Activated CD4-positive, alpha-beta memory T cell treated with anti-CD3 and anti-CD28 coated beads, Interleukin-2, amount 10 ng/mL, durations not matched to agents 7 days and 5 days (primary cell): ENCODE measurements at places on chromosomes 1 and 21. TPM values are rescaled to one million over a fixed set of nuclear protein-coding genes. Genes with fewer than 3 reads are reported as not detected.
A peak's percentile ranks its signal among the peaks of the same experiment; 100 is the strongest.

DNA sequence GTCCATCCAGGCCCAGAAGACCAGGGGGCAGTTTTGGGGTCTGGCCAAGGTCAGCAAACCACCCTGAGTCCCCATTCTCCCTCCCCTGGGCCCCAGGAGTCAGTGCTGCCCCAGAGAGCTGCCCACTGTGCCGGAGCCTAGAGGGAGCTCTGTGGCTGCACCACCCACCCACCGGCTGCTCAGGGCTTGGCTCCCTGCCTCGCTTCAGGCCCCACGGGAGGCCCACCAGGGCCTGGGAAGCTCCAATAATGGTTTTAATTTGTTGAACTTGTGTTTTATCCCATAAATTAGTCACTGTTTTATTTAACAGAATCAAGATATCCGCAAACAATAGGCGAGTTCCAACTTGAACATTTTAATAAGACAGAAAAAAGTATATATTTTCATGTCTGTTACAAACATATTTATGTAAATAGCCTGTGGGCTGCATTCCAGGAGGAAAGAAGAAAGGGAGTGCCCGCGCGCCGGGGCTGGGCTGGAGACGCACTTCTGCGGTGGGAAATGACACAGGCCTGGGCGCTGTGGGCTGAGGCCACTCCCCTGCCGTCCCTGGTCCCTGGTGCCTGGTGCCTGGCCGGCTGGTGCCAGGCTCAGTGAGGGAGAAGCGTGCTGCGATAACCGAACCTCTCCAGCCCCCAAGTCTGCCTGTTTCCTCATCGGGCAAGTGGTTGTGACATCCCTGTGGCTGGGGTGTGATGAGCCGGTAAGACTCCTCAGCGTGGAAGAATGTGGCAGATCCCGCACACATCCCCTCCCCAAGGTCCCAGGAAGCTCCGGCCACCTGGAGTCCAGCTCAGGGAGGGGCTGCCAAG is 160.5 kb downstream of the PEX14 start:
- no peak for DNase-seq

GRCh38 chr1:246969621-246970020 is 37.9 kb upstream of the AHCTF1 start:
- DNase-seq: no peak

DNA sequence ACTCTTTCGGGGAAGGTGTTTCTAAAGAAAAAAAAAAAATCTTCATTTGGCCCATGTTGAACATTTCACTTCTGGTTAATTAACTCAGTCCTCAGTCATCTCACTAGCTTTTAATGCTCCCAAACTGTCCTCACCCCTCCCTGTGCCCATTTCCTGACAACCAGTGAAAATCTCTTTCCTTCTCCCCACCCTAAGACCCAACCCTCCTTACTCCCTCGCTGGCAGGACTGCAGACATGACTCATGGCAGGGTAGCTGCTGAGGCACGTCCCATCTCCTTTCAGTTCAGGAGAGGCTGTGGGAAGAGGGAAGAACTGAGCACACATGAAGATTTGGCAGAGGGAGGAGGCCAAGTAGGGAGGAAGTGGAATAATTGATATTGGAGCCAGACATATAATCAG is 12.6 kb downstream of the PKP1 start:
- no peak for DNase-seq

ACTA1 gene
- total RNA-seq: not detected

DNA sequence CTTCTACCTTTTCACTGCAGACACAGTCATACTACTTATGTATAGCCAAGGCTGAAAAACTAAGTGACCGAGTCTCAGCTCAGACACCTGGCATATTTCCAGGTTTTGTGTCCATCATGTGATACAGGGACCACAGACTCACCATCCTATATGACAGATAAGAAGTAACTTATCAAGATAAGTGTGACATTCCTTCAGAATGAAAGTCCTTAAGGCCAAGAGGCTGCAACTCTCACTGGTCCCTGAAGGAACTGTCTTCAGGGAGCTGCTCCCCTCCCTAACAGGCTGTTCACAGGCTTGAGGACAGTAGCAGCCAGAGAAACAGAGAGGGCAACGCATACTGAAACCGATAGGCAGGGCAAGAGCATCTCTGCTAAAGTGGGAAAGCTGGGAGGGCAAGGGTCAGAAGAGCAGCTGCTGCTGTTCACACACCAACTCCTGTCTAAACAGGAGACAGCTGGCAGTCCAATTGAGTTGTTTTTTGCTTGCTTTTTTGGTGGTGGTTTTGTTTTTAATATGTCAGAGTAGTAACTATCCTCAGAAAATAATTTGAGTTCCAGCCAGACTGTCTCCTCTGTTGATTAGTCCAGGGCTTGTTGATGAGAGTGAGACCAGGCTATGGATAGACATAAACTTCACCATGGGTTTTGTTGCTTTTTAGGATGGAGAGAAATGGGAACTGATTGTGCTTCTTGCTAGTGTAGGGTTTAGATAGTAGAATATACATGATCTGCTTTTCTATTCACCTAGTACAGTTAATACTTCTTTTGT is 67.7 kb downstream of the MACF1 start:
- no peak for DNase-seq

RGS16 gene
- 6.4 TPM for total RNA-seq

TCP10L gene
- 0.95 TPM for total RNA-seq

DNA sequence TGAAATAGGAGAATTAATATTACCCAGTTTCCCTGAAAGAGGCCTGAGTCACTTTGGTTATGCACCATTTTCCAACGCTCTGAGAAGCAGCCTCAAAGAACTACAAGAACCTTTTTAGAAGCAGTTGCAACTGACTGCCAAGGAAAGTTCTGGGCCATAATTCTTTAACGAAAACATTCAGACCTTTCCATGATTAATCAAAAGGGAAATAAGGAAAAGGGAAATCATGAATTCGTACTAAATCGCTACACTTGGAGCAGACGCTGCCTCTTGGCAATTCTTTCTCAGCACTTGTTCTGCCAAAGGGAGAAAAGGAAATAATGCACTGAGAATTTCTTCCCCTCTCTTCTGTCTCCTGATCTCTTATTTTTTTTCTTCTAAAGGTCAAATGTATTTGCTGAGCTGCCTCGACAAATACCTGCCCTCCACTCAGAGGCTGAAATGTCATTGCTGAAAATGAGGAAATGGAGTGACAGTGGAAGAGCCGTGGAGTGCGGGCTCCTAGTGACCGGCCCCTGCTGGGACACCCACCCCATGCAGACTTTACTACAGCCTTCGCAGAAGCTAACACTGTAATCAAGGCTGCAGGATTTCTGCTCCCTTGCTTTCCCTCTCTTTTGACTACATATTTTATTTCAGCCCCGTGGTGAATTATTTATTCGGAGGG is 67.9 kb upstream of the GALNT2 start:
- DNase-seq: no peak

GRCh38 chr1:34906756-34907155 is 22.7 kb downstream of the DLGAP3 start:
- no peak for DNase-seq

- DNase-seq: no peak
Observed at GRCh38 chr1:44447051-44447810, 42.2 kb downstream of the RNF220 start.

PEAR1 gene
- total RNA-seq: not detected

DNA sequence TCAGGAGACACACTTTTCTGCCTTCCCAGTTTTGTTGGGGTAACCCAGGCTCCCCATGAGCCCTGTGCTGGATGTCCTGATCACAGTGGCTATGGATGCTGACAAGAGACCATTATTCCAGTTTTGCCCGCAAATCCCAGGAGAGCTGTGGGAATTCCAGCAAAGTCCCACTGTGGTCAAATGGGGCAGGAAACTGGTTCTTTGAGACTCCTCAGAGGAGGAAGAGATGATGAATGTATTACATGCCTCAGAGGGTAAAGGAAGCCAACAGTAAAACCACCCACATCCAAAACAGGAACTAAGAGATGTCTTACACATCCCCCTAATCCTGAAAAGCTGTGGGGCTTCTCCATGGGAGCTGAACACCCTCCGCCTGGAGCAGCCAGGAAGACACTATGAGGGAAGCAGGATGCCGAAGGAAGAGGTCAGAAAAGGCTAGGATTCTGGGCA is 12.8 kb upstream of the MPZL1 start:
- DNase-seq: no peak

DNA sequence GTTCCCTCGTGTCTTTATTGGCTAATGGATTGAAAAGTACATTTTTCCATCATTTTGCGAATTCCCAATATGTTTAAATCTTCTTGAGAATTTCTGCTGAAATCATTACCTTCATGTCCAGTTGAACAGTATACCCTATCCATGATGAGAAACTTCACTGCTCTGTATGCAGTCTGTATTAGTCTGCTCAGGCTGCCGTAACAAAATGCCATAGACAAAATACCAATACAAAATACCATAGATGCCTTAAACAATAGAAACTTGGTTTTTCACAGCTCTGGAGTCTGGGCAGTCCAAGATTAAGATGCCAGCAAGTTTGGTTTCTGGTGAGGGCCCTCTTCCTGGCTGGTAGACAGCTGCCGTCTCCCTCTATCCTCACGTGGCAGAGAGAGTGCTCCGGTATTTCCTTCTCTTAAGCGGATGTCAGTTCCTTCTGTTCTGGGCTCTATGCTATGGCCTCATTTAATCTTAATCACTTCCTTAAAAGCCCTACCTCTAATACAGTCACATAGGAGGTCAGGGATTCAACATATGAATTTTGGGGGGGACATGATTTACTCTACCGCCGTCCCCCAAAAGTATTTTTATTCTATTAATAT is 27.0 kb downstream of the CXADR start:
- DNase-seq: no peak

DNA sequence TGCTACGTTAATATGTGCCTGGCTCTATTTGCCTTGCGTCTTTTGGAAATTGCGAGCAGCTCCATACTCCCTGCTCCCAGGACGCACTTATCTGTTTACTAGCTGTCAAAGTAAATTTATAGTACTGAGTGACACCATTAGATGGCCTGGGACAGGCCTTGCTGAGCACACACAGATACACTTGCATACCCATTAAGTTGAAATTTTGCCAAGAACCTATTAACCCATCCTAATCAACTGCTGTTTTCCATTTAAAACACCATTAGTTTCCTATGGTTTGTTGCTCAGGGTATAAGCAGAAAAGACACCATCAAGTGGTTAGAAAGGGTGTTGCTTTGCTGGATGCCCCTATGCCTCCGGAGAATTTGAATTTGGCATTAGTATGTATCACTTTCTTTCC is 187.3 kb downstream of the SLC44A5 start:
- DNase-seq: no peak

GRCh38 chr1:42551180-42551579 is 88.1 kb downstream of the CCDC30 start:
- DNase-seq: no peak

- DNase-seq: no peak
Observed at GRCh38 chr1:51679435-51679834, 62.5 kb downstream of the OSBPL9 start.

GRCh38 chr1:218254296-218254946 is 30.7 kb upstream of the RRP15 start:
- no peak for DNase-seq

DNA sequence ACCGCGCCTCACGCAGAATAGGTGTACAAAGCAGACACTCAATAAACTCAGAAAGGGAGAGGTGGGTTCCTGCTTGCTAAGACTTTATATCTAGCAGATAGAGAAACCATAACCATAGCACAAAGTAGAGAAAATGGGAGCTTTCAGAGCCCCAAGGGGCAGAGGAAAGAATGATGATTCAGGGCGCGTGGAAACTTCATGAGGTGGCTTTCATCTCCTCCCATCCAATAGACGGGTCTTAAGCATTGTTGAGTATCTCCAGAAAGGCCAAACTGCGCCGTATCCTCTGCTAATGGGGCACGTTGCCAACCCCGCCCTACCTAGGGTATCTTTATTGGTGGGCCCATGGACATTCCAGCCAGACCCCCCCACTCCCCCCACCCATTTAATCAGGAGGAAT is 778 bp upstream of the MIXL1 start:
- DNase-seq: no peak

DCST1 gene
- total RNA-seq: not detected

- DNase-seq: no peak
Observed at GRCh38 chr1:43945674-43946235, 995 bp upstream of the IPO13 start.

SIM2 gene
- 0.55 TPM for total RNA-seq

CASQ1 gene
- total RNA-seq: 0.35 TPM

GRCh38 chr1:151982300-151983005 is 11.2 kb downstream of the S100A10 start:
- DNase-seq: no peak

PDPN gene
- total RNA-seq: not detected

GRCh38 chr1:7103361-7103782 is 318.1 kb downstream of the CAMTA1 start:
- no peak for DNase-seq

TIAM1 gene
- 60.6 TPM for total RNA-seq

GRCh38 chr21:32356874-32357395 is 35.9 kb downstream of the URB1 start:
- DNase-seq: no peak

DNA sequence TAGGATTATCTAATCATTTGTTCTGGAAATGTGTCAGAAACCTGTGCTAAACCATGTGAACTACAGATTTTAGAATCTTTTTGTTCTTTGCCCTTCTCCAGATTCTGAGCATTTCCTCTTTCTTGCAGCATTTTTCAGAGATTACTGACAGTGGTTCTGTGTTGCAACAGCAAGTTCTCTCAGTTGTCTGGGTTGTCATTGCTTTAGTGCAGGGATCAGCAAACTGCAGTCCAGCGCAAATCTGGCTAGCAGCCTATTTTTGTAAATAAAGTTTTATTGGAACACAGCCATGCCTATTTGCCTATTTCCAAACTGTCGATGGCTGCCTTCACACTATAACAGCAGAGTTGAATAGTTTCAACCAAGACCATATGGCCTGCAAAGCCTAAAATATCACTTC is 66.3 kb upstream of the LRRC8D start:
- no peak for DNase-seq

CNST gene
- total RNA-seq: 36.2 TPM

DNA sequence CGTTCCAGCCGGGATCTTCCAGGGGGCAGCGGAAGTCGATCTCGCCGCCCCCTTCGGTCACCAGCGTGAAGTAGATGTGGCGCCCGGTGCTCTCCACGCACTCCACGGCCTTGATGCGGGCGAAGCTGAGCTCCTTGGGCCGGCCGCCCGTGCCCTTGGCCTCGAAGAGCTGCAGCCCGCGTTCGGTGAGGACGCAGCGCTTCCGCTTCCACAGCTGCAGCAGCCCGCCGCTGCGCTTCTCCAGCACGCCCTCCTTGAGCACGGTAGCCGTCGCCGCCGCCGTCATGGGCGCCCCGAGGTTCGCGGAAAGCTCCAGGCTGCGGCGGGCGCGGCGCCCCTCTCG is 516 bp downstream of the PHLDA3 start:
- peak; percentile 47 for DNase-seq

GRCh38 chr1:236691348-236691747 is 5.0 kb downstream of the ACTN2 start:
- DNase-seq: no peak

GRCh38 chr1:224329842-224330753 is at the start of gene NVL:
Gene NVL, minus strand, starts transcription at chr1:224330172. Its CDS starts 45 bp downstream, at chr1:224330127.
- peak; percentile 83 for DNase-seq

GRCh38 chr21:31084689-31085088 is 46.4 kb upstream of the KRTAP19-8 start:
- no peak for DNase-seq

GRCh38 chr1:14598498-14599182 is at the start of gene KAZN:
Gene KAZN, plus strand, starts transcription at chr1:14598685.
- DNase-seq: no peak

KDF1 gene
- not detected for total RNA-seq

OXCT2 gene
- total RNA-seq: 1.0 TPM

DNA sequence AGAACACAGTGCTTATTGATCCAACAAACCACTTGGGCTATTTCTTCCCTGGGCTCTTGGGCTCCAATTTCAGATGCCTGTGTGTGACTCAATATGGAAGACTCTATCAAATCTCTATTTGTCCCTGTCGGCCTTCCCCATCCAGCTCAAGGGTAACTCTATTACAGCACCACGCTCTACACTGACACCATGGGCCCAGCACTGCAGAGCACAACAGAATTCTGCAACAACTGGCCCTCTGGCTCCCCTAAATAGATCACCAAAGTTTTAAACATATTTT is 51.7 kb downstream of the CAPZB start:
- no peak for DNase-seq
